NCI-H1436 treated with DMSO at 0.1 percent for 48 hours (cell line): ENCODE measurements at places on chromosomes 6 and 20.

GRCh38 chr20:36468149-36469000 lies 72.9 kb upstream of the MYL9 start:
- DNase-seq: no peak

- no peak for DNase-seq
Observed at GRCh38 chr6:39266375-39266774, 37.1 kb upstream of the KCNK5 start.

DNA sequence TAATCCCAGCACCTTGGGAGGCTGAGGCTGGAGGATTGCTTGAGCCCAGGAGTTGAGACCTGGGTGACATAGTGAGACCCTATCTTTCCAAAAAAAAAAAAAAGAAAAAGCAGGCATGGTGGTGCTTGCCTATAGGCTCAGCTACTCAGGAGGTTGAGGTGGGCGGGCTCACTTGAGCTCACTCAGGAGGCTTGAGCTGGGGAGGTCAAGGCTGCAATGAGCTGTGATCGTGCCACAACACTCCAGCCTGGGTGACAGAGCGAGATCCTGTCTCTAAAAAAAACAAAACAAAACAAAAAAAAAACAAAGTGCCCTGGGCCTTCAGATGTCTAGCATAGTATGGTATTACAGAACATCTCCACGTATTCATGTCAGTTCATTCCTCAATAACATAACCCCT lies 42.9 kb downstream of the ZFAND3 start:
- DNase-seq: no peak

DNA sequence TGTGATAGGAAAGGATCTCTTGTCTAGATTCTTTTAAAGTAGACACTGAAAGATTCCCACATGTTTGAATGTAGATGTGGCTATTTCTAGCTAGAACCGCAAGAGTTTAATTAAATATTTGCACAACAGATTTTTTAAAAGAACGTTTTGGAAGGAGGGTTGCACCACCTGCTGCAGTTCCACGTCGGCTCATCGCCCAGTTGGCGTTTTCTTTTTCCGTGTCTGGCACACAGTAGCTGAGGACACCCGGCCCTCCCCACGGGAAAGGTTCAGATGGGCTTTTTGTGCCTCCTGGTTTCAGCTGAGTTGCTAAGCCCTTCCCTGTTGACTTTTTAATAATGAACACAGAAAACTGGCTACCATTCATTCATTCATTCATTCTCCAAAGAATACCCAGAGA lies 41.8 kb upstream of the DOK5 start:
- no peak for DNase-seq

DNA sequence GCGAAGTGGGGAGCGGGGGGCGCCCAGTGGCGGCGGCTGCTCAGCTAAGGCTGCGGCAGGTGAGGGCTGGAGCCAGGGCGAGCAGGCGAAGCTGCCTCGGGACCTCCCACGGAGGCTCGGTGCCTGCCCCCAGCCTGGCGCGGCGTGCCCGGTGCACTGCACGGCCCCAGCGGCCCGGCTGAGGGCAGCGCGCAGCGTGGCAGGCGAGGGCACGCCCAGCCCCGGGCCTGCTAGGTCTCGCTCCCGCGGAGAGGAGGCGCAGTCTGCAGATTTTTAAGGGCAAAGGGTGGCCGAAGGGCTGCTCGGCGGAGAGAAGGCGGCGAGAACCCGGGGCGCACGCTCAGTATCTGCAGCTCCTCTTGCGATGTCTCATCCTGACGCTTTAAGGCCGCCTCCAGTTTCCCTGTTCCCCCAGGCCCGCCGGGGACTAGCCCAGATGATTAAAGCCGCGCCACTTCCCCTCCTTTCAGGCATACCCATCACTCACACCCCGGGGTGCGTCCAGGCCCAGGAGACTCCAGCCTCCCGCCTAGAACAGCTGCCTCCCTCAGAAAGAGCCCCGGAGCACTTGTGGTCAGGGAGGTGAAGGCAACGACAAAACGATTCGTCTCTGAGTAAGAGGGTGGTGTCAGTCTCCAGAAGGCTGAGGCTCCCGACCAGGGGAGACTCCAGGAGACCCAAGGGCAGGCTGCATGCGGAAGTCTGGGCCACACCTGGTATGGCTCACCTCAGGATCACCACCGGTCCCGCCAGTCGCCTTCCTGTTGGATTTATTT lies at the start of gene FERMT1:
Gene FERMT1 (minus strand): TSS at position 158 of the 776 bp plus-strand sequence. CDS start 3,476 bp downstream, outside the sequence.
- no peak for DNase-seq

GRCh38 chr20:58877050-58877975 lies 24.8 kb downstream of the GNAS start:
- DNase-seq: no peak

DNA sequence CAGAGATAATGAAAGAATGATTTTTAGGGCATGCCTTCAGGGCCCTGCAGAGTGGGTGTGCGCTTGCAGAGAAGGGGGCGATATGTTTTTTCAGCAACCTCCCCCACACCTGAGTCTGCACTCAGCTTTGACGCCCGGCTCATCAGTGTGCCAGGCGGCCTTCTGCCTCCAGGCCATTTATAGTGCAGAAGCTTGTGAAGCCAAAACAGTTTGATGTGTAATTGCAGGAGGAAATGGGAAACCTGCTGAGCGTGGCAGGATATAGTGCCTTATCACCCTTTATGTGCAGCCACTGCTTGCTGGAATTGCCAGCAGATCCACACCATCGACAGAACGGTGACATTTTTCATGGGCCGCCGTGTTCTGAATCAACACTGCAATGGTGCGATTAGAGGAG lies 178.2 kb downstream of the CDH4 start:
- no peak for DNase-seq

DNA sequence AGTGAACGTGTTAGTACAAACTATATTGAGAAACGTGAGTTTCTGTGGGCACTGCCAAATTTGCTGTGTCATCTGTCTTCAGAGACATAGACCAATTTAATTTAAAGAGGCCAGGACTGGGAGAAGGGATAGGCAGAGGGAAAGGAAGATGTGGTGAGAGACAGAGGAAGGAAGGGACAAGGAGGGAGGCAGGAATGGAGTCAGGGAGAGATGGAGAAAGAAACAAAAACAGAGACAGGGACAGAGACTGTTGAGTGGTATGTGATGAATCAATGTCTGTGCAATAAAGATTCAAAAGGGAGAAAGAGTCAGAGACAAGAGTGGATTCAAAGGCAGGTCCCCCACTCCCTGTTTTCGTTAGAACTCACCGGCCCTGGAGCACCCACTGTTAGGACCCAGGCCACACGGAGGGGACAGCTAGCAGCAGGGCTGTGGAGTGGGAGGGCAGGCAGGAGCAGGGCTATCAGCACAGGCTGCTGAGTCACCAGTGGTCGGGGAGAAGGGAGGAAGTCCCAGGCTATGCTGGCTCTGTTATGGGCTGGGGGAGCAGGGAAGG lies 51.6 kb upstream of the CHD6 start:
- no peak for DNase-seq

- DNase-seq: no peak
Observed at GRCh38 chr6:138456401-138456790, 42.9 kb downstream of the NHSL1 start.

GRCh38 chr6:77650098-77650663 lies 2.7 kb upstream of the MEI4 start:
- no peak for DNase-seq

DNA sequence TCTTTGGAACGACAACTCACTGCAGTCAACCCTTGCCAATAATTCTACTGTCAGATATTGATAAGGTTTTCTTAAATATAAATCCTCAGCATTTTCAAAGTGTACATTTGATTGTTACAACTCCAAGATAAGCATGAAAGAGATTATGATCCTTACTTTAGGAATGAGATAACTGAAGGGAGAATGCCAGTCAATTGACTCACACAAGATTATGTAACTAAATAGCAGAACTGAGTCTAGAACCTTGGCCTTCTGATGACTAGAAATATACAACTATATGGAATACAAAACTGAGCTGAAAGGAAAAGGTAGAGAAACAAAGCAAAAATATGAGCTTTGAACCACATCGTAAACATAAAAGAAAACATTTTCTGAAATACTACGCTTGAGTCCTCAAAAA lies 26.9 kb upstream of the STXBP5 start:
- no peak for DNase-seq

GRCh38 chr6:100230115-100230952 lies 234.4 kb downstream of the SIM1 start:
- no peak for DNase-seq

DNA sequence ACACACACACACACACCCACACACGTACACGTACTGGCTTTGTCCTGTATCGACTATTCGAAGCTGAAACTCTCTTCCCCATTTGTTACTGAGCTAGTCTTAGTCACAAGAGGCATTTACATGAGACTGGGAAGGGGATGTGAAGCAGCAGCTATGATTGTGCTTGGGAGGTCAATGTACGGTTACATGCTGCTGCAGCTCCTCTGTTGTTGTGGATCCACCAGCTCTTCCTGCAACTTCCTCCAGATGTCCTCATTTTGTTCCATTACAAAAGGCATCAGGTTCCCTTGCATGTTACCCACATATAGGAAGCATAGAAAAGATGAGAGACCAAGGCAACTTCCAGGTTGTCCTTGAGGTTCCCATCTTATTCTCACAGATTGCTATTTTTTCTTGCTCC lies 612.4 kb upstream of the IMPG1 start:
- no peak for DNase-seq

DNA sequence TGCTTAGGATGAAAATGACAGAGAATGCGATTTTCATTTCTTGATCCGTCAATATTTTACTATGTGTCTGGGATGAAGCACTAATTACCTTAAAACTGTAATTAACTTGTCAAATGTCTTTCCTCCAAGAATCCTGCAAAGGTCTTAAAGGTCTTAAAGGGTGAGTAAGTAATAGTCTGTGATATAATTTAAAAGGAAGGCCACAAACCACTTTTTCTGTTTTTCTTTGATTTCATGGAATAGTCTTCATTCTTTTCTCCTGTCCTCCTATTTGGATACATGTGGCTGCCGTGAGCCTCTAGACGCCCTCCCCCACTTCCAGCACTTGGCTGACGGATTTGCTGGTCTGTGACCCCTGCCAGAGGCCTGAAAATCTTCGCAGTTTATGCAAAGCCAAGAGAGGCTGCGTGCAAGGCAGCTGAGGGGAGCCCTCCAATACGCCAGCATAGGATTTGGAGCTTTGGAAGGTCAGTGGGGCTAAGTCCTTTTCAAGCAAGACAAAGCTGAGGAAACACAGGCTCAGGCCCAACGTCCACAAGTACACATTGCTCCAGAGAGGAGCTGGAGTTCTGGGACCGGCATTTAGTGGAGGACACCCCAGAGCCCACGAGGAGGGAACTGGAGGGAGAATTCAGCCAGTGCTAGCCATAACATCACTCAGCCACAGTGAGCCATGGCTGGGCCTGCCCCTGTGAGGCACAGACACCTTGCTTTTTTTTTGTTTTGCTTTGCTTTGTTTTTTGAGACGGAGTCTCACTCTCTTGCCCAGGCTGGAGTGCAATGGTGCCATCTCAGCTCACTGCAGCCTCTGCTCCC lies 382.6 kb downstream of the SMOC2 start:
- DNase-seq: no peak

GRCh38 chr6:144586986-144587385 lies 301.9 kb downstream of the UTRN start:
- no peak for DNase-seq

DNA sequence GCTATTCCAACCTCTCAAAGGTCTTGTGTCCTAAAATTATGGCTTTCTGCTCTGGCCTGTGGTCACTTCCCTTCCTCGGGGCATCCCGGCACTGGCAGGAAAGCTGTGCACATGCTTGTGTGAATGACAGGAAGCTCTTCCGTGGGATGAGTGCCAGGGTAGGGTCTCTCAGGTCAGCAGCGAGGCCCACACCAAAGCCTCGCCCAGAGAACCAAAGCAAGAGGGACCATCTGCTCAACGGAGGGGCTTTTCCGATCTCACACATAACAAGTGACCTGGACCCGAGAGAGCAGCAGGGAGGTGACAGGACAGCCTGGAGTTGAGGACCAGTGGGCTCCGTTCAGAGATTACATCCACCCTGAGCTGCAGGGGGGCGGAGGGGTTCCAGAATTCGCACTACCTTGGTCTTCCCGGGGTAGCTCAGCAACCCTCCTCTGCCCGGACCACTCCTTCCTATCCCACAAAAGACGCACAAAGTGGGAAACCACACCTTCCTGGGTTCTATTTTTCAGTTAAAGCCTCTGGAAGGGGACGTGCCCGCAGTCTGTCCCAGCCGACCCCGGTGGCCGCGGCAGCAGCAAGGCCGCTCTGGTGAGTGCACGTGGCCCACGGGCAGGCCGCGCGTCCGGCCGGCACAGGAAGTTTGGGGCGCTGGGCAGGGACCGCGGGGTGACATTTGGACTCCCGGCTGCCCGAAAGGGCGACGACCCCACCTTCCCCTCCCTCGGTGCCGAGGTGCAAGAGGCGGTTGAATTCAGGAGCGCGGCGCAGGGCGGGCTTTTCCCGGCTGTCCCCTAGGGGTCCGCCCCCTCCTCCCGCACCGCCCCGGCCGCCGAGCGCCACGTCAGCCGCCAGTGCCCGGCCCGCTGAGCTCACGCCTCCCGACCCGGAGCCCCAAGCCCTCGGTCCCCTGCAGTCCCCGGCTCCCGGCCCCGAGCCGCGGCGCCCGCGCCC lies 988 bp downstream of the TXNDC5 start:
- DNase-seq: no peak

DNA sequence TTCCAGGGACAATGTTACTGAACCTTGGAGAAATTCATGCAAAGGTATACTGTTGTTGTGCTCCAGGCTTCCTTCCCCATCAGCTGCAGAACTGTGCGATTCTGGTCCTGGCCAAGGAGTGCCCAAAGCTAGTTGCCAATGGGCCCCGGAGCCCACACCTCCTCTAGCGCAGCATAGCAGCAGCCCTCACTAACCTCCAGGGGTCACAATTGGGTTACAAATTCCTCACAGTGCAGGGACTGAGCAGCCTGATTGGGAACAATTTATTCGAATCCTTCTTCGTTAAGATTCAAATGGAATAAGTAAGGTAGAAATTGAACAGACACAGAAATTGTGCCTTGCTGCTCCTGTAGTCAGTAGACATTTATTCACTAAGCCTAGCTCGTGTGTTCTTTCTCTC lies 284.9 kb downstream of the PRKN start:
- DNase-seq: no peak

- DNase-seq: no peak
Observed at GRCh38 chr6:167699141-167699931, 127.4 kb upstream of the AFDN start.

- DNase-seq: no peak
Observed at GRCh38 chr6:34568341-34569201, 12.4 kb upstream of the SPDEF start.
